Inflammatory macrophage (primary cell): ENCODE measurements at places on chromosomes 5 and 9.

GRCh38 chr5:158390577-158390976 is 531.6 kb upstream of the CLINT1 start:
- peak; percentile 49 for DNase-seq

DNA sequence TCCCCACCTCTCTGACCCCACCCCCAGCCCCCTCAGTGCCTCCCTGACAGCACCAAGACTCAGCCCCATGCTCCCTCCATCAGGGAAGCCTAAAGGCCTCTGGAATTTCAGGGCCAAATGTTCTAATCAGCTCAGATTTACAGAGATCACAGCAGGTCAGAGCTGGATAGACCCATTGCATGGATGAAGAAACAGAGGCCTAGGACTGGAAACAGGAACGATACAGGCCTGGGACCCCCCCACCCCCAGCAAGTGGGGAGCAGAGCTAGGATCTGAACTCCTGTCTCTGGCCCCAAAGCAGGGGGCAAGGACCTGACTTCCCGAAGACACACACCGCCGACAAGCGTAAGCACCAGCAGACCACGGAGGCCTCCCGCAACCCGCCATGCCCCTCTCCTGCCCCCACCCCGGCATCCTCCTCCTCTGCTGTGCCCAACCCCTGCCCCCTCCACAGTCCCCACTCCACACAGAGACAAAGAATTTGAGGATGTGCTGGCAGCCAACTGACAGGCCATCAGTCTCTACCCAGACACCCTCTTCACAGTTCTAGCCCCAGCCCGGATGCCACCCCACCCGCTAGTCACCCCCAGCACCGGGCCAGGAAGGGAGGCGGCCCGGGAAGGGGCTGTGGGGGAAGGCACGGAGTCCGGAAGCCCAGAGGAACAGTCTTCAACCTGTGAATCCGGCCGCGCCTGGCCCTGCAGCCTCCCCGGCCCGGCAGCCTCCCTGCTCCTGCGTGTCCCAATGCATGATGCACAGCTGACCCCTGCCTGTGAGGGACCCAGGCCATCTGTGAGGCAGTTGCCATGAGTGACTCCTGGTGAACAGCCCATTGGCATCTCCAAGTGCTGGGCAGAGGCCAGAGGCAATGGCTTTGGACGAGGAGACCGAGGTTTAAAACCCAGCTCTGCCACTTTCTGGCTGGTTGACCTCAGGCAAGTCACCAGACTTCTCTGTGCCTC is 31.3 kb downstream of the NDUFA8 start:
- no peak for DNase-seq

GRCh38 chr5:109690242-109690974 is 681 bp downstream of the MAN2A1 start:
- DNase-seq, result no peak

DNA sequence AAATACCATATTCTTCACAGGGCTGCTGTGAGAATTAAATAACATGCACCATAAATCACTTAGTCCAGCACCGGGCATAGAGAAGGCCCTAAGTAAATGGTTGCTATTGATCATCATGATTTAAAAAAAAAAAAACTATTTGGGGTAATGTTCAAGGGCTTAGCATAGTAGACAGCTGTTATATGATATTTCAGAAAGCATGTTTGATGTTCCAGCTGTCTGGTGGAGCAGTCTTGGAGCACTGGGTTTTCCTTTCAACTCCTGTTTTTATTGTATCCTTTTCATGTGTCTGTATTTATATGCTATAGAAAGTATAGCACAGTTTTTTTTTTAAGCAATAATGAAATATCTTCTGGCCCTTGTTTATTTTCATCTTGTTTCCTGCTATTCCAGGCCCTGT is 28.0 kb upstream of the TOMM5 start:
- no peak for DNase-seq

- DNase-seq, result peak; percentile 19
Observed at GRCh38 chr9:135504262-135505243, 4.1 kb downstream of the MRPS2 start.

DNA sequence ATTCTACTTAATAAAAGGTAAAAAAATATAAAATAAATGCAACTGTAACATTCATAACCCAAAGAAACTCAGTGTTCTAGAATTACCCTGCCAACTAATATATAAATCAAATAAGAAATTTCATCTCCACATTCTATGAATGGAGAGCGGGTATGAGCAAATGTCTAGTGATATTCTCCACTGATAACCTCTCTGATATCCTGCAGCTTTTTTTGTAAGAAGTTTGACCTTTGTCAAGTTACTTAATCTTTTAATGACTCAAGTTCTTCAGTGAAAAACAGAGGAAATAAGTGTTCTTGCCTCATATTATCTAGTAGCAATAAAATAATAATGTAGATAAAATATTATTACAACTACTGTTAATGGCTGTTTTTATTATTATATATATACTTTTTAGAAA is 1275.6 kb upstream of the CDH9 start:
- DNase-seq, result no peak

DNA sequence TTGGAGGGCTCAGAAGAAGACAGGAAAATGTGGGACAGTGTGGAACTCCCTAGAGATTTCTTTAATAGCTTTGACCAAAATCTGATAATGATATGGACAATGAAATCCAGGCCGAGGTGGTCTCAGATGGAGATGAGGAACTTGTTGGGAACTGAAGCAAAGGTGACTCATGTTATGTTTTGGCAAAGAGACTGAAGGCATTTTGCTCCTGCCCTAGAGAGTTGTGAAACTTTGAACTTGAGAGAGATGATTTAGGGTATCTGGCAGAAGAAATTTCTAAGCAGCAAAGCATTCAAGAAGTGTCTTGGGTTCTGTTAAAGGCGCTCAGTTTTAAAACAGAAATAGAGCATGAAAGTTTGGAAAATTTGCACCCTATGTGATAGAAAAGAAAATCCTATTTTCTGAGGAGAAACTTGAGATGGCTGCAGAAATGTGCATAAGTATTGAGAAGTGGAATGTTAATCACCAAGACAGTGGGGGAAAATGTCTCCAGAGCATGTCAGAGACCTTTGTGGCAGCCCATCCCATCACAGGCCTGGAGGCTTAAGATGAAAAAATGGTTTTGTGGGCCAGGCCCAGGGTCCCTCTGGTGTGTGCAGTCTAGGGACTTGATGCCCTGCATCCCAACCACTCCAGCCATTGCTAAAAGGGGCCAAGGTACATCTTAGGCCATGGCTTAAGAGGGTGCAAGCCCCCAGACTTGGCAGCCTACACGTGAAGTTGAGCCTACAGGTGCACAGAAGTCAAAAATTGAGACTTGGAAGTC is 463.7 kb upstream of the TLE4 start:
- no peak for DNase-seq

- no peak for DNase-seq
Observed at GRCh38 chr5:134995850-134996402, 28.2 kb downstream of the CATSPER3 start.

- no peak for DNase-seq
Observed at GRCh38 chr5:78576376-78576775, 72.2 kb downstream of the LHFPL2 start.

DNA sequence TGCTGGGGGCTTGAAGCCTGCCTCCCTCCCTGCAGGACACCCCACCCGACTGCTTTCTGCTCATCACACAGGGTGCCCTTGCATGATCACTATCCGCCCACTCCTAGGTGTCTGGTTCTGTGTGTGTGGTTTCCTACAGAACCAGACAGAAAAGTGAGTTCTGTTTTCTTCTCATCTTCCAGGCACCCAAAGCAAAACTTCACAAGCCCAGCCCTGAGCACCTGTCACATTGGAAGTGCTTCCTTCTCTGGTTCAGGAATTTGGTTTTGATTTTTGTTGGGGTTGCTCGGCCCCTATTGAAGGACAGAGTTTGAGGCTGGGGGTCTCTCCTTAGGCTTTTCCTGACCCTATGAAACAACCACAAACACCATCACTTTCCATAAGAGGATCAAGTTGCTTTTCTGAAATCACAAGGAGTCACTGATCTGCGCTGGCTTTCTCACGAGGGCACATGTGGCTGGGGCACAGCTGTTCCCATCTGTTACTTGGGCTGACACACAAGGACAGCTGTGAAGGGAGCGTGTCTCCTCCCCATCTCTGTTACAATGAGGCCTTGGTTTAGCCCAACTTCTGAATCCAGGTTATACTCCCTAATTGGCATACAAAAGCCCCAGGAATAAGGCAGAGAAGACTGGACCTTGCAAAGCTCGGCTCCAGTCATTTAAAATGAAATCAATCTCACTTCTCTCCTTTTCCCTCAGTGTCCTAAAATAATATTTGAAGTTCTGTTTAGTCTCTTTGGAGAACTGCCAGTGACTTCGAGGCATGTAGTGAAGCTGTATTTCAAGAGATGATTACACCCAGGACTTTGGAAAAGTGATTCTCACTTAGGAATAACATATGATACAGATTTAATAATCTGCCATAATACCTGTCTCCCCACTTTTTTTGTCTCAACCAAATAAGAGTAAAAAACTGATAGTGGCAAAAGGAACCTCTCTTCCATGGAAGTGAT is 213.1 kb upstream of the GAS1 start:
- DNase-seq, result no peak

- DNase-seq, result no peak
Observed at GRCh38 chr5:80442742-80443141, 34.9 kb downstream of the ZFYVE16 start.

GRCh38 chr5:40831346-40832210 is 3.4 kb downstream of the RPL37 start:
- DNase-seq, result no peak

DNA sequence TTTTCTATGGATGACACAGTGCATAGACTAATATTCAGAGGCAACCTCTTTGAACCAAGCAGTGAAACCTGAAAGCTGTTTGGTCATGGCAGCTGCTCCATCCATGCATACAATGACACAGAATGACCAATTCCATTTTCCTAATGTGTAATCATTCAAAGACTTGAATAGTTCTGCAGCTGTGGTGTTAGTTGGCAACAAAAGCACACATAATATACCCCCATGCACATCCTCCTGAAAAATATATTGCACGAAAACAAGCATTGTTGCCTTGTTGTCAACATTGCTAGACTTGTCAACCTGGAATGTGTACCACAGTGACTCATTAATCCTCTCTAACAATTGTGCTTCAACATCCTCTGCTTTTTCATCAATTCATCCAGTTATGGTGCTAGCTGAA is 71.0 kb upstream of the SEMA6A start:
- no peak for DNase-seq

GRCh38 chr5:6090079-6090654 is 288.2 kb downstream of the MED10 start:
- DNase-seq, result no peak

DNA sequence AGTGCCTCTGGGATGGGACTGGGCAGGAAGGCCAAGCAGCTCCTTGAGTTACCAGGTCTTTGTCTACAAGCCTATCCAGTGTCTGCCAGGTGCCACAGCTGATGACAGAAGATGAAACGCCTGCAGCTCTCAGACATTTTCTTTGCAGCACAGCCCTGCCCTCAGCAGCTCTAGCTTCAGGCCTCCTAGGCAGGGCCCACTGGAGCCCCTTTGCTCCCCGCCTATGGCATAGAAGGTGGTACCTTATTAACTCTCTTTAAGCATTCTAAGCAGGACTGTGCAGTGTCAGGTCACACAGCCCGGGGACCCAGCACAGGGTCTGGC is 1.3 kb upstream of the SKP1 start:
- no peak for DNase-seq

- peak; percentile 40 for DNase-seq
Observed at GRCh38 chr9:2872250-2872930, 28.5 kb upstream of the PUM3 start.

DNA sequence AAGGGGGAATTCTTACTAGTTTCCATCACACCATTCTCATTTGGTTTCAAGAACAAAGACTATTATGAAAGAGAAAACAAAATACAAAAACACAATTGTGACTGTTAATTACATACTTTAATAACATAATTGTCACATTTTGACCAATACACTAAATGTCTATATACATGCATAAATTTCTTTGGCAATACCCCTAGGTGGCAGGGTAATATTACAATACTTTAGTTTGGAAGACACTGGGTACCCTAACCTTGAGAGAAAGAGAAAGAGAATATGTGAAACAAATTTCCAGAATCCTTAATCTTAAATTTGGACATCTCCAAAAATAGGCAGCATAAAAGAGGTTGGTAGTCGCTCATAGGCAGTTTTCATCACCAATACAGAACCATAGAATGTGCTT is 619.6 kb upstream of the ADAMTS16 start:
- DNase-seq, result no peak

- no peak for DNase-seq
Observed at GRCh38 chr9:108743416-108743815, 112.4 kb downstream of the ACTL7B start.

DNA sequence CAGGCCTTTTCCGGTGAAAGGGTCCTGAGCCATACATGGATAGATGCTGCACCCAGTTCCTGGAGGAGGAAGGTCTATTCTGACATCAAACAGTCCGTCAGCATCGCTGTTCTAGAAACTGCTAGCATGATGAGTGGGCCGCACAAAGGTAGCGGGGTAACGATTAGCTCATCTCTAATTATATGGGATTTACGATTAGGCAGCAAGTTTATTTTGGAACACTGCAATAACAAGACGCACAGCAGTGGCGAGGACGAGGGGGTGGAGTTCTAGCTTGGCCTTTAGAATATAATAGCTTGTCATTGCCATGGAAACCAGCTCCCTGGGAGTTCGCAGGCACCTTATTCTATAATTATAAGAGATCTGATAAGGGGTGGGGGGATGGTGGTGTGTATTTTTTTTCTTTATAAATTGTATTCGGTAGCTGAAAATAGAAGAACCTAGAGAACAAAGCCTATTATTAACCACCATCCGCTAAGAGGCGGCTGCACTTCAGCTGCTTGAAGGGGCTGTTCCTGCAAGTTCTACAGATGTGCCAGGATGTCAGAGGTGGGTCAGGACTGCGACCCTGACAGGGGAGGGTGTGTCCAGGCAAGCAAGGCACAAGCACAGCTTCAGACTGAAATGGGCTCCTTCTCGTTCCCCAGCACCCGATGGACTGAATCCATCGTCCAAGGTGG is 311.0 kb downstream of the AGTPBP1 start:
- no peak for DNase-seq
